ENCODE measurements at places on chromosomes 5 and 9.
A peak's percentile ranks its signal among the peaks of the same experiment; 100 is the strongest.

- no peak for DNase-seq
These were observed 70.1 kb downstream of the DTWD2 start for GRCh38 chr5:118918232-118918631.

DNA sequence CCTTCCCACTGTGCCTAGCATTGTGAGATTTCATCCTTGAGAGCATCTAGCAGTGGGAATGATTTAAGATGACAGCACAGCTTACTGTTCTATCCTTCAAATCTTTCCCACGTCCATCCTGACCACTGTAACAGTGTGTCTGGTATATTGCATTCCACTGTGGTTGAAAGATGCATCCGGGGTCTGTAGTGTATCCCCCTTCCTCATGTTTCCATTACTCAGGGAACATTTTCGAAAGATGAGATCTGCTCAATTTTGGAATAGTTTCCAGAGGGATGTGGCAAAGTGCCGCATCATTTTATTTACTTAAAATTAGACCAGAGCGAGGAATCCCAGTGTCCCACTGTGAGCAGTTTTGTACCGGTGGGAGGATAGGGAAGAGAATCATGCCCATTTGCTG, 407.1 kb upstream of the PAPPA start:
- DNase-seq: no peak

DNA sequence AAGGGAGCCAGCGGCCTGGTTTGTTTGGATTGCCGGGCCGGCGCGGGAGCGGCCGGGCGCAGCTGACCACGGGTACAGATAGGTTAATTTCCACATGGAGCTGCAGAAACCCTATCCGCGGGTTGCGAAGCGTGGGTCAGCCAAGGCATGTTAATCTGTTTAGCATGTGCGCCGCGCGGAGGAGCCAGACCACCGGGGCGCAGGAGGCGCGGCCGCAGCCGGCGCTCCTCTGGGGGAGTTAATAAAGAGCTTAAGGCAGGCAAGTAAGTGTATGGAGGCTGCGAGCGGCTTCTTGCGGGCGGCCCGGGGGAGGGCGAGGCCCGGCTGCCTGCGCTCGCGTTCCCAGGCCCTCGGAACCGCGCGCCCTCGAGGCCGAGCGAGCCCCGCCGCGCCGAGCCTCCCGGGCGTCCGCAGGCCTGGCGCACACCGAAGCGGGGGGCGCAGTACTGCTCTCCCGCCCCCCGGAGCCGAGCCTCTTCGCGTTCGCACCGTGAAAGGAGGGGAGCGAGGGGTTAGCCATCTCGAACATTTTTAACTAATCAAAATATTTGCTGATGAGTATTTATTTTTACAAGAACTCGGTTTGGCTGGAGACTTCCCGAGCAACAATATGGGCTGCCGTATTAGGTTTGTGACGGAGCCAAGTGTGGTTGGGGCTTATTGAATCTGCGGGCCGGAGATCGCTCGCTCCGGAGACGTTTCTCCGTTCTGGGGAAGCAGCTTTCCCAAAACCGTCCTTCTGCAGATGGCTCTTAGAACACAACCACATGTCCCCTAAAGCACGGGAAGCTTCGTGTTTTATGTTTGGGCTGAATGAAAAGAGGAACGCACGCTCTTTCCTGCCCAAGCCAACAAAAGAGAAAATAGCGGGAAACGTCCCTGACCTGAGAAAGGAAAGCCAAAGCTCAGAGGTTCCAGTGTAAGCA, 28.8 kb downstream of the FOXD1 start:
- no peak for DNase-seq

DNA sequence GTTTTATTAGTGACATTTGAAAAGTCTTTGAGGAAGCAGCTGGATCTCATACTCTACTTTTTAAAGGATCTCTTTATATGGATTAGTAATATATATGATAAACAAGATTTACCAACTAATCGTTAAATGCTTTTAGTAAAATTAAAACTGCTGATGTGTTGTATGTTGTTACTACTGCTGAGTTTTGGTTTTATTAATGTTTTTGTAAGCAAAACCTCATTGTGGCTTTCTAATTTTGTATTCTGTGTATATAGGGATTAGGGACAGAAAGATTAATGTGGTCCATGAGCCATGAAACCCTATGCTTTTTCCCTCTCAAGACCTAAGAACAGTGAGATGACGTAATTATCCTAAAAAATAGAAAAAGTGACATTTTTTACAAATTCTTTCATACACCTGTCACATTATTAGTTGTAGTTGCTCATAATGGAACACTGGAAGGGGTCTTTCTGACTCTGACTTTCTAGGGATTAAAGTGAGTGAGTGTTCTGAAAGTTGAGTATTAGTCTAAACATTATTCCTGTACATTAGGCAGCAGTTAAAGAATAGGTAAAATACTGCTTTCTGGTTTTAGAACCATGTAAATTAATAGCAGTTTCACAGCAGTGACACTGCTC, 85.9 kb downstream of the SLC12A2 start:
- DNase-seq: no peak

- no peak for DNase-seq
These were observed 214.7 kb downstream of the ADCY2 start for GRCh38 chr5:7610531-7611177.

- no peak for DNase-seq
These were observed 19.8 kb upstream of the NRARP start for GRCh38 chr9:137321726-137322361.

DNA sequence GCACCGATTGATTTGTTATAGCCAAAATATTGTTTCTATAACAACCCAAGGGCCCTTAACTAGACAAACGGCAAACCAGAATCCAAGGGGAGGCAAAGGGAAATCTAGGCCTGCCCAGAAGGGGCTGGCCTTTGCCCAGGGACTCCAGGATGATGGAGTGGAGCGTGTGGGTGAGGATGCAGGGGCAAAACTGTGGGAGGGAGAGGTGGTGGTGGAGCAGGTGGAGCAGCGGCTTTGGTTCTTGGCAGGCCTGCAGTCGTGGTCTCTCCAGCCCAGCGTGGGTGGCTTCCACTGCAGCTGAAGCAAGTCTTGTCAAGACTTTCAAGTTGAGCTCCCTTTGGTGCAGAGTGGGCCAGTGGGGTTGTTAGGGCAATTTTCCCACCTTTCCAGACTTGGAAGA, 98.6 kb upstream of the TBCA start:
- no peak for DNase-seq

- DNase-seq: no peak
These were observed 25.0 kb downstream of the PSD2 start for GRCh38 chr5:139820606-139821005.

GRCh38 chr9:88988796-88989641, 2.2 kb upstream of the S1PR3 start:
- DNase-seq: no peak

DNA sequence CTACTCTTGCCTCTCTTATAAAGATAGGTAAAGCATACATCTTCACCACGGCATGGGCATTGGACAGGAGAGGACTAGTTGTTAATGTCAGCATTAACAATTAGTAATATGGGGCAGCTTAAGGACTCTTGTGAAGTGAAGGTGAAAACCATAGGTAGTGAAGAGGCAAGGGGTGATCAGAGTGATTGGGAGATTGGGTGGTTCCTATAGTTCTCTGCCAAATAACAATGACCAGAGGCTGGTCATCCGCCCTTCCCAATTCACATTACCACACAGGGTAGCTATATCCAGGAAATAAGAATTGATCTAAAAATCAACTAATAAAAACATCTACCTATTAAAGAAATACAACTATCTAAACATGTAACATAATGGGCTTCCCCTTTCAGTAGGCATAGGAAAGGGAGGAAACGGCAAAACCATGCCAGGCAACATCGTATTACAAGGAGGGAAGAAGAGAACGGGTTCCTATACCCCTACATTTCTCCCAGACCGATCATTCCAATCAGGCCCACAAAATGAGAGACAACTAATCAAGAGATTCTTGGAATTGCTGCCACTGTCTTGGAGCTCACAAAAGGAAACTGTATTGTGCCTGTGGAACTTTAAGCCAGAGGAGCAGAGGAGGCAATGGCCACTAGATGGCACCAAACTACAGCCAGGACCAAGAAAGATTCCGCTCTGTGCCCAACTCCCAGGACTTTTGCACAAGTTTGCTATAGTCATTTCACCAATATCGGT, 121.6 kb downstream of the FBXL17 start:
- peak; percentile 62 for DNase-seq

GRCh38 chr5:83364312-83365299, 106.9 kb upstream of the VCAN start:
- no peak for DNase-seq

DNA sequence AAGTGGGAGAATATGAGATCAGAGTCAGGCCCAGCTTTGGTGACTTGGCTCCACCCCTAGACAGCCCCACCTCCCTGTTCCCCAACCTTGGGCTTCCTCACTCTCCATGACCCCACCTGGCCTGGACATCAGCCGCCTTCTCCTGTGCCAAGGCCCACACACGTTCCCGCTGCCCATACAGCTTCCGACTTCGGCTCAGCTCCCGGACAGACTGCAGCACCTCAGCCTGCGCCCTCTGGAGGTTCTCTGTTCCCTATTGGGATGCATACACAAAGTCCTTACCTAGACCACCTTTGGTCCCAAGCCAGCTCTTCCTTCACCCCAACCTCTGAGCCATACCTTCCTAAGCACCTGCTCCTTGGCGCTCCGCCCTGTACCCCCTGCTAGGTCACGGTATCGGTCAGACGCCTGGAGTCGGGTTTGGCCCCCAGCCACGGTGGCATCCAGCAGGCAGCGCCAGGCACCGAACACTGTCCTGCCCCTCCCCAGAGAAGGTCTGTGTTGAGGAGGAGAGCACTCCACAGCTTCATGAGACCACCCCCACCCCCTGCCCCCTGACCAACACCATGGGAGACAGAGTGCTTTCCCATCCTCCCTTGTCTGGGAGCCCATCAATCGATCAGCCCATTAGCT, 2.0 kb downstream of the FCHSD1 start:
- no peak for DNase-seq

- no peak for DNase-seq
These were observed 26.5 kb downstream of the CEL start for GRCh38 chr9:133088146-133088750.

DNA sequence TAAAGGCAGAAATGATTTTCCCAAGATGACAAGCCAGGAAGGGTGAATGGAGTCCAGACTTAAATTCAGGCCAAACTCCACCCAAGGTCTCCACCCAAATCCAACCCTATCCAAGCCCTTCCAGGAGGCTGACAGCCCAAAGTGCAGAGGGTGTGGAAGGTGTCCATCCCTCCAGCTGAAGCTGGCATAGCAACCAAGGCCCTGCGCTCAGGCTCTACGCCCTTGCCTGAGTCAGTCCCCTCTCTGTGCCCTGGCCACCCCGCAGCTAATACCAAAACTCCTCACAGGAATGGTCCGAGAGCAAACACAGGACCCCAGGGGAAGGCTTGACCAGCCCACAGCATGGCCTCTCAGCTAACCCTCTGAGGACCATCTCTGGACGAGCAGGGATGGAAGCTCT, 2.1 kb downstream of the SEPTIN8 start:
- DNase-seq: no peak

DNA sequence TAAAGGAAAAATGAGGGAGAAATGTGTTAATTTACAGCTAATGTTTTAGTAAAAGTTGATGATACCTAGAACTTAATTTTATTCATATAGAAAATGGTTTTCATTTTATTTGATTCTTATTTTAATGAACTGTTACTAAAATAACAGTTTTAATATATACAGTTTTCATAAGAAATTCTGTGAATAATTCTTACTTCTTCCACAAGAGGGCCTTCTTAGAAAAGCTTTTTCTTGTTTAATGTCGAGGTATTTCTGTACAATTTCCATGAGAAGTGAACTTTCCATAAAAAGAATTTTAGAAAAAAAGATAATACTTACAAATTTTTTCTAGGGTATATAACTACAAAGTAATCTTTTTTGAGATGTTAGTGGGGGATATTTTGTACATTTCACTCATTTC, 73.9 kb downstream of the KLF9 start:
- DNase-seq: peak; percentile 24

DNA sequence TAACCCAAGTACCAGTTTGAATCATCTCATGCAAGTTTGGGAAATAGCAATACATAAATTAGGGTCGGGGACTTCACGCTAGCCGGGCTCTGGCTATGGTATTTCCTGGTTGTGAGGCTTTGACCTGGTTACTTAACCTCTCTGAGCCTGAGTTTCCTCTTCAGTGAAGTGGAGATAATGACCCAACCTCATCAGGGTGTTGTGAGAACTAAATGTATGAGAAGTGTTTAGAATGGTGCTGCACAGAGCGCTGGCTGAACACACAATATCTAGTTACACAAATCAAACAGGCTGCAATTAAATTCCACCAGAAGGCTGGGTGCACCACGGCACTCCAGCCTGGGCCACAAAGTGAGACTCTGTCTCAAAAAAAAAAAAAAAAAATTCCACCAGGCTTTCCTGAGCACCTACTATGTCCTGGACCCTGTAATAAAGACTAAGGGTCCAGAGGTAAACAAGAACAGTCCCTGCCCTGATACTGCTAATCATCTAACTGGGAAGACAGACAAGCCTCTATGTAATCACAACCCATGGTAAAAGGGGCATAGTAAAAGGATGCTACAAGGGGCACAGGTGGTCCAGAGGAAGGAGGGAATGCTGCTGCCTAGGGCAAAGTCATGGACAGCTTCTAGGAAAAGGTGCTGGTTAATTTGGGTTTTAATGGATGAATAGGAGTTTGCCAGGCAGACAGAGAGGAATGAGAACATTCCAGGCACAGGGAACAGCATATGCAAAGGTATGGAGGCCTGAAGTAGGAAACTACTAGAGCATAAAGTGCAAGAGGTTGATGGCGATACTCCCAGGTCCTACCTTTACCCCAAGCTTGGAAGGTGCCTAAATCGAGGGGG, 27.7 kb downstream of the DUSP1 start:
- DNase-seq: no peak

GRCh38 chr9:110036286-110036685, 171.7 kb downstream of the C9orf152 start:
- DNase-seq: no peak

- DNase-seq: peak; percentile 41
These were observed at the start of gene FBXO10 for GRCh38 chr9:37575921-37576721. FBXO10 (minus strand) TSS chr9:37576380; CDS start chr9:37541768, 34,612 bp downstream.

GRCh38 chr5:115977988-115978387, 15.7 kb downstream of the LVRN start:
- DNase-seq: peak; percentile 54

DNA sequence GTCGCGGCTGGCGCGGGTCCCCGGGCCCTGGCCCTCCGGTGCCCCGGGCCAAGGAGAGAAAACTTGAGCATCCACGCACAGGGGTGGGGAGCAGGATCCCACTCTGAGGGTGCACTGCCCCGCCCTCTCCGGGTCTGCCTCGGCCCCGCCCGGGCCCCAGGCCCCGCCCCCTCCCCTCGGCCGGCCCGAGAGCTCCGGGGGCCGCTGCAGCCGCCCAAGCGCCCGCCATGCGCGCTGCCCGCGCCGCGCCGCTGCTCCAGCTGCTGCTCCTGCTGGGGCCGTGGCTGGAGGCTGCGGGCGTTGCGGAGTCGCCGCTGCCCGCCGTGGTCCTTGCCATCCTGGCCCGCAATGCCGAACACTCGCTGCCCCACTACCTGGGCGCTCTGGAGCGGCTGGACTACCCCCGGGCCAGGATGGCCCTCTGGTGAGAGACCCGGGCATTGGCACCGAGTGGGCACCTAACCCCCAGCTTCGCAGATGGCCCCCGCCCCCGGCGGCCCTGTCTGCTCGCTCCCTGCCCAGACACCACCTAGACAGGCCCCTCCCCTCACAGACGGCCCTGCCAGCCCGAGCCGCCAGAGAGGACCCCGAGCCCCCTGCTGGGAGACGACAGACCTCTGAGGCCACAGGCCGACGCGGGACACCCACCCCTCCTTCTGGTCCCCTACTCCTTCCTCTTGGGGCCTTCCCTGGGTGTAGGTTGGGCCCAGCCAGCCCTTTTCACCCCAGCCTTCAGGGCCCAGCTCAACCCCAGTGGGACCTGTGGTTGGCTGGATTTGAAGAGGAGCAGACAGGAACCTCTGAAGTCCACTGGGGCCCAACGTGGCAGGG, at the start of gene CERCAM:
CERCAM (plus strand) TSS at position 207 of the 831 bp plus-strand sequence; CDS start at position 228, 21 bp downstream.
- no peak for DNase-seq

- no peak for DNase-seq
These were observed 692.0 kb upstream of the DMAC1 start for GRCh38 chr9:8491563-8491962.
